ENCODE measurements at places on chromosomes 4 and X.

GRCh38 chr4:70749313-70749712 lies 27.5 kb downstream of the RUFY3 start:
- no peak for DNase-seq

DNA sequence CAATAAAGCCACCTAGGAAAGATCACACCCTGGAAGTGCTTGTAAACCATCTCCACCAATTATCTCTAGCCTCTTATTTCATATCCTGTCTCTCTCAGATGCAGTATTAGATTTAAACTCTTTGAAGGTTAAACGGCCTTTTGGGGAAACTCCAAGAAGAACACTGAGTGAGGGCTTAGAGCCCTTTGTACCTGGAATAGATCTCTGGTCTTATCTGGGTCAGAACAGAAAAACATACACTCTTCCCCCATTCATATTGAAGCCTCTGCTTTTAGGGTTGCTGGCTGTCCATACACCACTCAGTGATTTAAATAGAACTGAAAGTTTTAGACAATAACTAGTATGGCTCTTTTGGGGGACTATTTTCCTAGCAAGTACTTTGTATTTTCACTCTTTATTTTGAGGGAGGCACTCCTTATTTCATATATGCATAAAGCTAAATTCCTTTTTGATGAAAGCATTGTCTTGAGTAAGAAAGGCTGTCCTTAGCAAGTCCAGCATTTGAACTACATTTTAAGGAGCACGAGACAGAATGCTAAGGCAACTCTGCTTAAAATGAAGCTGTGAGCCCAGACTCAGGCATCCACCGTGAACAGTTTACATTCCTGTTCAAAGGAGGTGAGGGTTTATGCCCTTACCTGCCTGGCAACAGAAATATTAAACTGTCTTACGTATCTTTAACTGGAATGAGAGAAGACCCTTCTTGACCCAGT lies 17.4 kb downstream of the YY2 start:
- no peak for DNase-seq

DNA sequence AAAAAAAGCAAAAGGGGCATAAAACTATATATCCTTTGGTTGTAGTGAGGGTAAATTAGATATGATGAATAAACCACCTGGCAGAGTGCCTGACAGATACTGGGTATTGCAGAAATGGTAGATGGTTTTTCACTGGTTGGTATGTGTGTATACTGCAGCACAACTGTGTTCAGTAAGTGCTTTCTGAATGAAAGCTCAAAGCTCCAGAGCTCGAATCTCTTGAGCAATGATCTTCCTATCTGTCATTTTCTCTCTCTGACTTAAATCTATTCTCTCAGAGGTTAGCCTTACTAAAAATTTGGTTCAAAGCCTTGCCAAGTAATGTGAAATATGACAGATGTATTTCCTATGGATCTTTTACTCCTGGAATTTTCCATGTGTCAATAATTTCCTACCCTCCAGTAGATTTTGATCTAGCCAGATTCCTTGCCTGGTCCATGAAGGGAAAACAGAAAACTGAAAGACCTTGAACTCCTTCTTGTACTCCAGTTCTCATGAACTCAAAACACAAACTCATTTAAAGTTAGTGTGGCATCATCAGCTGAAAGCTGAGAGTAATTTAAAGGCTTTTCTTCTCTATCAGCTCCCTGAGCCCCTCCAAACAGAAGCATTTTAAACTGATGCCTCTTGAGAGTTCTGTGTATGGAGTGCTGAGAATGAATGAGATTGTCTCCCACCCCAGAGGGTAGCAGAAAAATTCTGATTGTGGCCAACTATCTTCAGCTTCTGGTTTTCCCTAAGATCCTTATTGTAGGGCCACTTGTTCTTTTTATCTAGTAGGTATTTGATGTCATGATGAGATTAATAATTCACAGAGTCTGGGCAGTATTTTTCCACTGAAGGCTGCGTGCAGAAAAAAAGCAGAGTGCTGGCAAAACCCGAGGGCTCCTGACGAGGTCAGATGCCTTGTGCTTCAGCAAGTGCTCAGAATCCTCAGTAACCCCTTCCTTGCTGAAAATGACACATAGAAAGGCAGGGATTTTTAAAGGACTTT lies 363.4 kb upstream of the BOD1L1 start:
- DNase-seq, result no peak

DNA sequence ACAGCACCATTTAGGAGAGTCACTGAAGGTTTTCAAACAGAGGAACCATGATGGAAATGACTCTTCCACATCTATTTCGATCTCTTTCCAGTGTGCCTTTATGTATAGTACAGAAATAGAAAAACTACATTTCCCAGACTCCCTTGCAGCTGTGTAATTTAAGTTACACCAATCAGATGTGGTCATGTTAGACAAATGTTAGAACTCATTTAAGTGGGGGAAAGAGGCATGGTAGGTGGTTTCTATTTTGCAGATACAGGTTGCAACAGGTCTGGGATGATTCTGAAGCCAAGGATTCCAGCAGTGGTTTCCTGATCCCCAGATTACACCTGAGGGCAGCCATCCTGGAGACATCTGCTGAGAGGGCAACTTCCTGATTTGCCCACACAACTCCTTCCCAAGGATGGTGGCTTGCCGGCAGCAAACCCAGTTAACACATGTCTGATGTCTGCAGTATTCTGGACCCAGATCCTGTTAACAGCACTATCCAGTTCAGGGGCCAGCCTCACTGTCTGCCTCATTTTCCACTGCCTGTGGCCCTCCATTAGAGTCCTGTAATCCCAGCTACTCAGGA lies 38.7 kb upstream of the PDK3 start:
- no peak for DNase-seq

- DNase-seq, result no peak
These were observed at the start of gene MAOA for GRCh38 chrX:43656005-43656494. Gene MAOA, plus strand, starts transcription at chrX:43656299. Its CDS starts 43 bp downstream, at chrX:43656342.

DNA sequence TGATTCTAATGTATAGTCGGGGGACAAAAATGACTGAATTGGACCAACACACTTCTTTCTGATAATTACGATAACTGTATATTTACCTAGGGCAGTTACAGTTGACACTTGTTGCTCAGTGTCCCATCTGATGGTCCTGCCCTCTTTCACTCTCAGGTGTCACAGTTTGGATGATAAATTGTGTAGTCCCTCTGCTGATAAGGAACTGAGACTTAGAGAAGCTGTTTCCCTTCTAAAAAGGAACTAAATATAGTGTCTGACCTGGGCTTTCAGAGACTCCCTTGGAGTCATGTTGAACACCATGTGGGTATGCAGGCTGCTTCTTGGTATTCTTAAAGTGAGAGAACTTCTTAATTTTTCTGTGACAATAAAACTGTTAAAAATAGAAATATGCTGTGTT lies 23.7 kb upstream of the PNPLA4 start:
- DNase-seq, result no peak

GRCh38 chrX:77694491-77694890 lies 91.5 kb downstream of the ATRX start:
- no peak for DNase-seq
